ENCODE measurements at places on chromosomes 4 and X.
A peak's percentile ranks its signal among the peaks of the same experiment; 100 is the strongest.

GRCh38 chrX:150698981-150699380 is 5.8 kb downstream of the MTMR1 start:
- DNase-seq, result no peak

GRCh38 chrX:131724292-131724691 is 180.4 kb downstream of the OR13H1 start:
- DNase-seq, result no peak

- no peak for DNase-seq
These were observed 86.2 kb downstream of the ZIC3 start for GRCh38 chrX:137652086-137652485.

GRCh38 chr4:73615613-73616012 is 4.6 kb downstream of the RASSF6 start:
- peak; percentile 27 for DNase-seq

GRCh38 chr4:123631786-123632692 is 235.4 kb downstream of the SPRY1 start:
- DNase-seq, result no peak

DNA sequence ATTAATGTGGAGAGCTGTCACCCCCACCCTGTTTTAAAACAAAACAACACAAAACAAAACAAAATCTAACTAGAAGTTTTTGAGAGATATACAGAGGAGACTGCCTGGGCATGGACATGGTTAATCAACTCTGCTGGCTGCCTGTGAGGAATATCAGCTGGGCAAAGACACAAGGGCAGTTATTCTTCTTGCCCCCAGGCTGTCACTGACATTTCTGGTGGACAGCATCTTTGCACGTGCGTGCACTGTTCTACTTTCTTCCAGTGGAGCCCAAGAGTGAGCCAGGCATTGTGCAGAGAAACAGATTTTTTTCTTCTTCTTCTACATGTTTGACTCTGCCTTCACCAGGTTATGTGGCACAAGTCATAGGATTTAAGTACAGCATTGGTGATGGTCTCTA is 13.8 kb downstream of the IRS4 start:
- DNase-seq, result no peak

DNA sequence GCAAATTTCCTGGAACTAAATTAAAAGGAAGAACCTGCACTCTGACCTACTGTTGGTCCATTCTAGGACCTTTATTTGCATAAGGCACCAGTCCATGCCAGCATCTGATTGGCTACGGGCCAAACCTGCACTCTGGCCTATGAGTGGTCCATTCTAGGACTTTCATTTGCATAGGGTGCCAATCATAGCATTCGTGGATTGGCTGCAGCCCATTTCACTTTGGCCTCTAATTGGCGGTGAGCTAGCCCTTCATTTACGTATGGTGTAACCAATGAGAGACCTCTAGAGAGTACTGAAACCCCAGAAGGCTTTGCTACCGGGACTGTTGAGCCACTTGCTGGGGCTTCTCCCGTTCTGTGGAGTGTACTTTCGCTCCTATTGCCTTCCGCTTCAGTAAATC is 6.1 kb upstream of the RNF175 start:
- no peak for DNase-seq

GRCh38 chr4:23818097-23818885 is 71.6 kb downstream of the PPARGC1A start:
- no peak for DNase-seq

GRCh38 chr4:67375291-67375690 is 170.0 kb downstream of the CENPC start:
- no peak for DNase-seq

DNA sequence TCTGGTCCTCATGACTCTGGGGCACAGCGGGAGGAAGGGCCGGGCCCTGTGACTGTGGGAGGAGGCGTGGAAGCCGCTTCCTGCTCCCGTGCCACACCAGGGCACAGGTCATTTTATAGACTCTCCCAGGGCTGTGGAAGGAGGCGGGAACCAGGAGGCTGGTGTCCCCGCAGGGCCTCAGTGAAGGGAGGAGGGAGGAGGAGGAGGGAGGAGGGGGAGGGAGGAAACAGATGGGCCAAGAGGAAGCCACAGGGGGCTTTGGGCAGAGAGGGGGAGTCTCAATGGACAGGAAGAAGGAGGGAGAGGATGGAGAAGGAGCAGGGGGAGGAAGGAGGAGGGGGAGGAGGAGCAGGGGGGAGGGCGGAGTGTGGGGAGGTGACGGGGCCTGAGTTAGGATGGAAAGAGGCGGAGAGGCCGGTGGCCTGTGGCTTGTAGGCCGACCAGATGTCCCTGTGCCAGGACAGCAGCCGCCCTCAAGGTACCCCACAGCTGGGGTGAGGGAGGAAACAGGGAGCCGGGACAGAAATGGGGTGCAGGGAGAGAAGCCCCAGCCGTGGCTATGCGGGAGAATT is 6.2 kb upstream of the PLCXD1 start:
- no peak for DNase-seq

- DNase-seq, result no peak
These were observed 1.4 kb downstream of the TMA16 start for GRCh38 chr4:163495900-163496299.

DNA sequence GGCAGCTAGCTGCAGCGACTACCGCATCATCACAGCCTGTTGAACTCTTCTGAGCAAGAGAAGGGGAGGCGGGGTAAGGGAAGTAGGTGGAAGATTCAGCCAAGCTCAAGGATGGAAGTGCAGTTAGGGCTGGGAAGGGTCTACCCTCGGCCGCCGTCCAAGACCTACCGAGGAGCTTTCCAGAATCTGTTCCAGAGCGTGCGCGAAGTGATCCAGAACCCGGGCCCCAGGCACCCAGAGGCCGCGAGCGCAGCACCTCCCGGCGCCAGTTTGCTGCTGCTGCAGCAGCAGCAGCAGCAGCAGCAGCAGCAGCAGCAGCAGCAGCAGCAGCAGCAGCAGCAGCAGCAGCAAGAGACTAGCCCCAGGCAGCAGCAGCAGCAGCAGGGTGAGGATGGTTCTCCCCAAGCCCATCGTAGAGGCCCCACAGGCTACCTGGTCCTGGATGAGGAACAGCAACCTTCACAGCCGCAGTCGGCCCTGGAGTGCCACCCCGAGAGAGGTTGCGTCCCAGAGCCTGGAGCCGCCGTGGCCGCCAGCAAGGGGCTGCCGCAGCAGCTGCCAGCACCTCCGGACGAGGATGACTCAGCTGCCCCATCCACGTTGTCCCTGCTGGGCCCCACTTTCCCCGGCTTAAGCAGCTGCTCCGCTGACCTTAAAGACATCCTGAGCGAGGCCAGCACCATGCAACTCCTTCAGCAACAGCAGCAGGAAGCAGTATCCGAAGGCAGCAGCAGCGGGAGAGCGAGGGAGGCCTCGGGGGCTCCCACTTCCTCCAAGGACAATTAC is 1.4 kb downstream of the AR start:
- DNase-seq, result peak; percentile 26

- DNase-seq, result no peak
These were observed 178.7 kb upstream of the ATOH1 start for GRCh38 chr4:93649828-93650227.

DNA sequence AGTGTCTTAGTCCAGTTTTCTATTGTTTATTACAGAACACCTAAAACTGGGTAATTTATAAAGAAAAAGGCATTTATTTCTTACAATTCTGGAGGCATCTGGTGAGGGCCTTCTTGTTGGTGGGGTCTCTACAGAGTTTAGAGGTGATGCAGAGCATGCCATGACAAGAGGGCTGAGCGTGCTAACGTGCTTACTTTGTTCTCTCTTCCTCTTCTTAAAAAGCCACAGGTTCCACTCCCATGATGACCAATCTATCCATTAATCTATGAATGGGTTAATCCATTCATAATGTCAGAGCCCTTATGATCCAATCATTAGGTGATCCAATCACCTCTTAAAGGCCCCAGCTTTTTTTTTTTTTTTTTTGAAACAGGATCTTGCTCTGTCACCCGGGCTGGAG is 291.5 kb upstream of the GALNTL6 start:
- no peak for DNase-seq

DNA sequence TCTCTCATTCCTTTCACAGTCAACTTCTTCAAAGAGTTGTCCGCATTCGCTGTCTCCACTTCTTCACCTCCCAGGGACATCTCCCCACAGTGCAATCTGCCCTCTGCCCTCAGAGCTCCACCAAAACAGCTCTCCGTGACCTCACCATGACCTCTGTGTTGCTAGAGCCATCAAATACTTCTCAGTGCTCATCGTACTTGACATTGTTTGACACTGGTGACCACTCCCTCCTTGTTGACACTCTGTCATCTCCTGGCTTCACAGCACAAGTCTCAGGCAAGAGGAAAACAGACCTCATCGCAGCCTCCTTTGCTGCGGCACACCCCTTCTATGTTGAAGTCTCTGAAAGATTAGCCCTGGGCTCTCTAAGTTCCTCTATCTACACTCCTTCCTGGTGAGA is 90.5 kb upstream of the CCDC160 start:
- DNase-seq, result no peak

DNA sequence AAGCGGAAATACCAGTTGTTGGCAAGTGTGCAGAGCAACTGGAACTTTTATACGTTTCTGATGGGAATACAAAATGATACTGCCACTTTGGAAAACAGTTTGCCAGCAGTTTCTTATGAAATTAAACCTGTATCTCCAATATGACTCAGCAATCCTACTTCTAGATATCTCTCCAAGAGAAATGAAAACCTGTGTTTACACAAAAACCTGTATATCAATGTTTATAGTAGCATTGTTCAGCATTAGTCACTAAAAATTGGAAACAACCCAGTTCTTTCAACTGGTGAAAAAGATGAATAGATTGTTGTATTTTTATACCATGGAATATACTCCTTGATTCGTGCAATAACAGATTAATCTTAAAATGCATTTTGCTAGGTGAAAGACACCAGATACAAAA is 26.8 kb downstream of the ATP7A start:
- no peak for DNase-seq

GRCh38 chr4:146398404-146398803 is 123.3 kb downstream of the SLC10A7 start:
- DNase-seq, result no peak

- no peak for DNase-seq
These were observed 35.2 kb upstream of the ZNF518B start for GRCh38 chr4:10492464-10492863.

GRCh38 chr4:76953956-76954355 is 4.4 kb downstream of the SEPTIN11 start:
- no peak for DNase-seq

- DNase-seq, result peak; percentile 83
These were observed 64.5 kb downstream of the TENM3 start for GRCh38 chr4:182307746-182308145.

DNA sequence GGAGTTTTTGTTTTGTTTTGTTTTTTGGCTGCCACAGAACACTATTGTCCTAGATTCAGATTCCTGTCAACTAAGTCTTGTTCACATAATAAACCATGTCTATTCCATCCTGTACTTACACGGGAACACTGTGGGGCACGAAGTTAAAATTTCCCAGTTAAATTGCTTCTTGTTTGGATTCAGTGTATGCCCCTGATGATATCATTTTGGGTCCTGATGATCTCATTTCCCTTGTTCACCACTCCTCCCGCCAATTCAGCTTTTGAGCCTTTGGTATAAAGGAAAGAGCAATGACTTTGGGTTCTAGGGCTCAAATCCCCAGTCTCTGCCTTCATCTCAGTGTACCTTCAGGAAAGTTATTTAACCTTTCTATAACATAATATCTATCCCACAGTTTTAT is 333.5 kb downstream of the FBXW7 start:
- DNase-seq, result no peak

DNA sequence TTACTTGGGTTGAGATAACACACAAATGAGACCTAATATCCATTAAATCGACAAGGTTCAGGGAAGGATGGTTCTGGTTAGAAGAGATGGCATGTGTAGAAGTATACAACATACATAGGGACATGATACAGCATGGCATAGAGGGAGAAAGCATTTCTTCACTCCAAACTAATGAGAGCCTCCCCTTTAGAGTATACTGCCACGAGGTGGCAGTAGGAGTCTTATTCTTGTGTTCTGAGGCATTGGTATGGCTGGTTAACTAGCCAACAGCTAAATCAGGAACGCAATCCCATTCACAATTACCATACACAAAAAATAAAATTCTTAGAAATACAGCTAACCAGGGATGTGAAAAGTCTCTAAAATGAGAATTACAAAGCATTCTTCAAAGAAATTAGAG is 29.1 kb upstream of the TRO start:
- DNase-seq, result peak; percentile 15

- DNase-seq, result no peak
These were observed 2057.9 kb downstream of the PCDH7 start for GRCh38 chr4:32778025-32778424.

GRCh38 chr4:122914938-122915337 is 7.5 kb downstream of the NUDT6 start:
- no peak for DNase-seq

DNA sequence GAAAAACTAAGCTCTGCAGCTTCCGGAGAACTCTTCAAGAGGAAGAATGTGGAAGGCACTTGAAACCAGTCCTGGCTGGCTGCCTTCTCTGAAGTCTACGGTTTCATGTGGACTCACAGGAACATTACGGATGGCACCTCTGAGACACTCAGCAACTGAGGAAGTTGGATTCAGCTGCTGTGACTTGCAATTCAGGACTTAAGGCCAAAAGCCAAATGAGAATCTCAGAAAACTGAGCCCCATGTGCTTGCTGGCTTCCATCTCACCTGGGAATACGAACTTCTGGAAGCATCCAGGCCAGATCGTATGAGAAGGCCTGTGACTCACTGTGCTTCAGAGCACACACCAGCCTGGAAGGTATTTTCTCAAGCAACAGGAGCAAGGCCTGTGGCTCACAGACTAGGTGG is 107.8 kb upstream of the GPC4 start:
- no peak for DNase-seq

DNA sequence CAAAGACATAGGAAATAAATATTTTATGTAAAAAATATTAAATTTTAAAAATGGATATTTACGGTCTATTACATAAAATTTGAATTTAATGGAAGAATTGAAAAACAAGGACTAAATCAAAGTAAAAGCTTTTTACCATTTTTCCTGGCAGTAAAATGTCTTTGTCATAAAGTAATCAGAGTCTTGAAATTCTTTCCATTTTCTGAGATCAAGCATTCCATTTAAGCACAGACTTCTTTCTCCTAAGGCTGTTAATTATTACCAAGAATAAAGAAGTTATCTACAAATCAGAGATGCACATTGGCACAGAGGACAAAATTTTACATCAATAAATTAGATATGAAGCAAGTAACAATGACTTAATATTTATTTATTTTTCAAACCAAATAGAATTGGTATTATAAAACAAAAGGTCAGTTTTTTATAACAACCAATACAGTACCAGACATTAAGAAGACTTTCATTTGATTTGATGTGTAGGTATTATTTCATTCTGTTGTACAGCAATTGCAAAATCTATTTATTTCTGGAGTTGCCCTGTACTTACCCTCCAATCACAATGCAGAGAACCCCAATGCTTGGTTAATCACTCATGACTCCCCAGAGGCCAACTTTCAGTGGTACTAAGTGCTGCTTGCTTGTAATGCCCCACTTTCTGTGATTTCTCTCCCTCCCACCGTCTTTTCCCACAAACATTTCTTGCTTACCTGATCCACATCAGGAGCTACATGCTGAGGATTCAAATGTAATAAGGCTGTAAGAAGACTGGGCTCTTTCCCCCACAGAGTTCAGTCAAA is 254.6 kb downstream of the GASK1B start:
- no peak for DNase-seq

GRCh38 chr4:109408711-109409110 is 24.9 kb upstream of the SEC24B start:
- no peak for DNase-seq

- no peak for DNase-seq
These were observed 97.4 kb upstream of the MYOZ2 start for GRCh38 chr4:119038116-119038841.

GRCh38 chr4:156673483-156673882 is 298.1 kb downstream of the PDGFC start:
- no peak for DNase-seq
